ENCODE measurements at places on chromosomes 1 and 21. TPM values are rescaled to one million over a fixed set of nuclear protein-coding genes. Genes with fewer than 3 reads are reported as not detected.

RGS8 gene
- 3.5 TPM for total RNA-seq

ADCY10 gene
- 0.07 TPM for total RNA-seq

ANKRD35 gene
- 2.1 TPM for total RNA-seq

DRAM2 gene
- 39.7 TPM for total RNA-seq

CHI3L2 gene
- total RNA-seq: not detected

DNA sequence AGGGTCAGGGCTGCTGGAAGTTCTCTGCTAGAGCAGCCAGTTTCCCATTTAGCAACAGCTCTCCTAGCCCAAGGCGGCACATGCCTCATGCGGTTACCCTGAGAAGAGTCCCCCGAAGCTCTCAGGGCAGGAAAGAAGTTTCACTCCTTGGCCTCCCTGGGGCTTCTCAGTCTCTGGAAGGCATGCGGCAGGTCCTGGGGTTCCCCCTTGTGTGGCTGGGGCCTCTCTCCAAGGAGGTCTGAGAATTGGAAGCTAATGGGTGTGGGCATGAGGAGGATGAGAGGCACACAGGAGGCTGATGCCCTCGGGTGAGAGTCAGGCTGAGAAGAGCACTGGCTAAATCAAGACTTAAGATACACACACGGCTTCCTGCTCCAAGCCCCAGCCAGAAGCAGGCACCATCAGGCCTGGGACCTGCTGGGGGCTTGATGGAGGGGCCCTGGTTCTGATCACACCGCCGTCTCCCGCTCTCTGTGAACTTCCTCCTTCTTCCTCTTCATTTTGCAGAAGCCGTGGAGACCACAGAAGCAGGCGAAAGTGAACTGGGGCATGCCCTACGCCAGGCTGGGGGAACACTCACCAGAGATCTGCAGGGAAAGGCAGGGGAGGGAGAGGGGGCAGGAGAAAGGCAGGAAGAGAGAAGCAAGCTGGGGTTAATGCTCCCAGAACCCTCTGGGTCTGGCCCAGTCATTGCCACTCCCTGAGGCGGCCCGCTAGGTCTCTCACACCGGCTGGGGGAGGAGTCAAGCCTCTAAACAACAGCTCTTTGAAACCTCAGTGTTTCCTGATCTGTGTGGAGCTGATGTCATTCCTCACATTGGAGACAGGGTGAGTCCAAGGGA, 15.1 kb downstream of the BLACAT1 start:
- no peak for DNase-seq

DNA sequence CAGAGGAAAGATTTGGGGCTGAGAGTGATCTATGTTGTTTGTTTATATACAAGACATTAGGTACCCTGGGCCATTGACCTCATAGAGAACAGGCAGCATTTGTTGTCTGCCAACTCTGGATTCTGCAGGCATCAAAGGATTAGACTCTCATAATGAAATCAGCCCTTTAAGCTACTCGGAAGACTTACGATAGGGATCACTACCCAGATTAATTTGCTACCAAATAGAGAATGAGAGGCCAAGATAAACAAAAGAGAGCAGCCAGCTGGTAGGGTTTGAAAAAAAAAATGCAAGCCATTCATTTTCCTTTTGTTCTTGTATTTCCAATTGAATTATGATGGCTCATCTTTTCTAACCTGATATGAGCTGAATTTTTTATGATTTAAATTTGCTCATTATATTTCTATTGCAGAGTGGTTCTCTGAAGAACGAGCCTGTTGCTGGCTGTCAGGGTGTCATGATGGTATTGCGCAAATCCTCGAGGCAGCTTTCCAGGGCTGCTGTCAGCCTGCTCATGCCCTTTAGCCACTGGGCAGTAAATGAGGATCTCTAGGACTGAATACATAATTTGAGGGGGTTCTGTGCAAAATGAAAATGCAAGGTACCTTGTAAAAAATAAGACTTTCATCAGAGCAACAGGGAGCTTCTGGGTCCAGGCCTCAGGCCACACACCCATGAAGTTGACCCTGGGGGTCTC, 116.4 kb upstream of the KCNJ15 start:
- DNase-seq: no peak

GRCh38 chr1:150887018-150887417, at the start of gene CTXND2:
Gene CTXND2 (plus strand): TSS chr1:150887136. CDS start chr1:150912315, 25,179 bp downstream.
- no peak for DNase-seq

- DNase-seq: no peak
Measured at GRCh38 chr1:42730002-42730401, 10.0 kb downstream of the CLDN19 start.

DNA sequence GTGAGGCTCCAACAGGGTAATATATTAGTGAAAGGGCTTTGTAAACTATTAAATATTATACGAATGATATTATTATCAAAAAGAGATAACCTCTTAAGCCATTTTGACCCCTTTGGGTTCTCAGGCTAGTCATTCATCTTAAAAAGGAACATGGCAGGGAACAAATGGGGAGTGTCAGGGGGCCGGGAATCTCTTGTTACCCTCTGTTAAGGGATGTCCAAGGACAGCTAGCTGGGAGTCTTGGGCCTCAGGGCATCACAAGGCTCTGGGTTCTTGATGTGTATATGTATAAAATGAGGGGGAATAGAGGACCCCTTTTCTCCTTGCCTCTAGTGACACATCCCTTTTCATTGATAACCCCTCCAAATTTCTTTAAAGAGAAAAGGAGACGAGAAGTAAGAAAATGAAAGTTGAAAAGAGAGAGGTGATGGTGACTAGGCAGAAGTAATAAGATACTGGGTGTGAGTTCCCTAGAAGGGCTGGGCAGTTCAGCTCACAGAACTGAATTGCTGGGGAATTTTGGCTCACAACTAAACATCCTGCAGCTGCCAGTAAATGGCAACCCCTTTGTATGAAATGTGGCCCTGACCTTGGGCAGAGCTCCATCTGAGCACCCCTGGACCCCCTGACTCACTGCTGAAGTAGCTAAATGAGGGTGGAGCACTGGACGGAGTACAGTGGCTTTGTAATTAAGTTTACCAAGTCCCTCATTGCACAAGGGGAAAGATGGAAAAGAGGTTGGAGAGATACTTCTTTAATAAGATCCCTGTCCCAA, 20.0 kb upstream of the ZNF326 start:
- DNase-seq: no peak

DNA sequence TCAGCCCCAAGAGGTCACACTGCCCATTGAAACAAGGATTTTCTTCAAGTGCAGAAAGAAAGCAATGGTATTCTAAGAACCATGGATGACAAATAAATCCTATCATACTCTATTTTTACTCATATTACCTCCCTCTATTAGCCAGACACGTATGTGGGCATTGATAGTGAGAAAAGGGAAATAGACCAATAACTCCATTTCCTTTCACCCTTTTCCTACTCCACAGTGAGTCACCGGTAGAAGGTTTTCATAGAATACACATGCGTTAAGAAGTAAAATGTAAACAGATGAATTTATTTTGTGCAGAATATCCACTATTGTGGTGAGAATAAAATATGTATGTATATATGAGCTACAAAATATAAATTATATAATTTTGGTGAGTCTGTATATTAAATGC, 568.9 kb upstream of the ADGRL4 start:
- no peak for DNase-seq

DNA sequence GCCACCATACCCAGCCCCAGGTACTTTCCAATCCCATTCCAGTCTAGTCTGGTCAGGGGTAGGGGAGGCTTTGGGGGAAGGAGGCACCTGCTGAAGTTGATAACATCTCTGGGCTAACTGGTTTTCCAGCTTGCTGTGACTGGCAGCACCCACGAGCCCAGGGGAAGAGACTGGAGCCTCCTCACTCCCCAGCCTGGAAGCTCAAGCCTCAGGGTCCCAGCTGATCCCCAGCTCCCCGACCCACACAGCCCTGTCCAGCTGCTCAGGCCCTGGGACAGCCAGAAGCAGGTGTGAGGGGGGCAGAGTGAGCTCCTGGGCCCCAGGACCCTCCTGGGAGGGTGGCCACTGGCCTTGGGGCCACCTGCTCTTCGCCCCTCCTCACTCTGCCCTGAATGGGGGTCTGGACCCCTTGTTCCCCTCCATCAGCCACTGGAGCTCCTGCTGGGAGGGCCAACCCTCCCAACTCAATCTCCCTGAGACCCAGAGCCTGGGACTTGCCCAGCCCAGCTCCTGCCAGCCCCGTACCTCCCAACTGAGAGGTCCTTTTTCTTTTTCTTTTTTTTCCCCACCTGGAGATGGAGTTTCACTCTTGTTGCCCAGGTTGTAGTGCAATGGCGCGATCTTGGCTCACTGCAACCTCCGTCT, 23.5 kb upstream of the RNU1-4 start:
- DNase-seq: no peak

GRCh38 chr1:167935216-167936067, 1.0 kb upstream of the DCAF6 start:
- DNase-seq: no peak

GRCh38 chr1:59453297-59453968, 156.5 kb downstream of the FGGY start:
- DNase-seq: no peak

DNA sequence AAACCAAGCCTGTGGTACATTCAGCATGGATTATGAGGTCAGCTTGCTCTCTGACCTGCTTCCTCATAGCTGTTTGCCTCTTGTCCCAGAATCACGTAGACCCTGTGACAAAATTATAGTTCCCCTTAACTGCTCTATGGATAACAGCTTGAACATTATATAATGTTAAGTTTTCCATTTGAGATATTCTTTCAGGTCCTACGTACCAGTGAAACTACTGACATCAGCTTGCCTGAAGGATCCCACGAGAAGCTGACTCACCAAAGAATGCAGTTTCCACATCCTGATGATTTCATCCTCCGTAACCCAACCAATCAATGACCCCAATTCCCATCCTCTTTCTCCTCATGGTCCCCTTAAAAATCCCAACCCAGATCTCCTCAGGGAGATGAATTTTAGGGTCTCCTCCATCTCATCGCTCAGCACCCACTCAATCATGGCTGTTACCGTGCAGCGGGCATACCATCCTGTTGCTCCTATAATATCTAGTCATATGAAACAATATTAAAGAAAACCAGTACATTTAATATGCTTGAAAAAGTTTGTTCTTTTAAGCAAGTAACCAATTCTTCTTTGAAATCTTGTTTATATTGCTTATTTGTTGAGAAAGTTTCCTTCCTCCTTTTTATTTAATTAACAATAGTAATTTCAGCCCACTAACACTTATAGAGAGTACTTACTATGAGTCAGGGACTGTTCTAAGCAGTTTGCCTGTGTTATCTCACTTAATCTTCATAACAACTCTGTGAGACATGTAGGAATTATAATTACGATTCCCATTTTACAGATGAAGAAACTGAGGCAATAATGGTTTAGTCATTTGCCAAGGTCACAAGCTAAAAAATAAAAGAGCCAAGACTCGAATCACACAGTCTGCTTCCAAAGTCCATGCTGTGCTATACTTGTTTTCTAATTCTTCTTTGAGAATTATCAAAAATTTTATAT, 27.4 kb downstream of the CHML start:
- no peak for DNase-seq

- no peak for DNase-seq
Measured at GRCh38 chr1:232962761-232963745, 12.6 kb downstream of the NTPCR start.

- DNase-seq: no peak
Measured at GRCh38 chr1:208278638-208279037, 34.5 kb upstream of the PLXNA2 start.

DNA sequence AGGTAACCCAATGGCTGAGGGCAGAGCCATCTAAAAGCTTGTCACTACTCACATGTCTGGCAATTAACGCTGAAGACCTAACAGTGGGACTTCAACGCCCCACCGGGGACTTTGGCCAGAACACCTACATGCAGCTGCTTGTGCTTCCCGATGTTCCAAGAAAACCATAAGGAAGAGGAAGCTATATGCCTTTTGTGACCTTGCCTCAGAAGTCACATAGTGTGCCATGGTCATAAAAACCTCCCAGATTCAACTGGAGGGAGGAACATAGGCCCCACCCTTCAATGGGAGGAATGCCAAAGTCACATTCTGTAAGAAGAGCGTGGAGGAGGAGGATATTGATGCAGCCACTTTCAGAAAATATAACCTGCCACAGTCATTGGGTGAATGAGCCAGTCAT, 147.8 kb upstream of the MAGI3 start:
- DNase-seq: no peak

Measured in glutamatergic neuron (in vitro differentiated cells).